ENCODE measurements at places on chromosomes 7 and 10.
A peak's percentile ranks its signal among the peaks of the same experiment; 100 is the strongest.

DNA sequence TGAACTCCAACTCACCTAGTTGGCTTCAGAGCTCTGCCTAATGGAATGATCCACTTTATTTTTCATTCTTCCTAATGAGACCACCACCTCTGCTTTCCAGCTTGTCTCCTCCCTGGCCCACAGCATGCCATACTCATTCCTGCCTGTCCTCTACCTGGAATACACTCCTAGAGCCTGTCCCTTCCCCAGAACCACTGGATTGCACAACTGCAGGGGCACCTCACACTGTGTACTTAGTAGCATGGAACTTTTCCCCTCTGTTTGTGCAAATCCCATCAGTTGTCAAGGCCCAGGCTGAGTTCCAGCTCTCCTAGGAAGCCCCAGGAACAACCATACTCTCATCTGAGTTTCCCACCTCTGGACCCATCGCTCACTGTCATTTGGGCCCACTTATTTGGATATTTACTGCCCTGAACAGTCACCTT is 15.6 kb downstream of the ALDH18A1 start:
- H3K27ac ChIP-seq: no peak overlapping the region
- no peaks in the 10 kb centered on the region for H3K36me3 ChIP-seq
- no peaks in the 10 kb centered on the region for H3K27me3 ChIP-seq
- DNase-seq: no peak
- no peak overlapping the region for H3K4me3 ChIP-seq

- H3K4me1 ChIP-seq: no peaks in the 10 kb centered on the region
- no peak overlapping the region for H3K27ac ChIP-seq
Observed at GRCh38 chr7:82247814-82248433, 195.7 kb downstream of the CACNA2D1 start.

DNA sequence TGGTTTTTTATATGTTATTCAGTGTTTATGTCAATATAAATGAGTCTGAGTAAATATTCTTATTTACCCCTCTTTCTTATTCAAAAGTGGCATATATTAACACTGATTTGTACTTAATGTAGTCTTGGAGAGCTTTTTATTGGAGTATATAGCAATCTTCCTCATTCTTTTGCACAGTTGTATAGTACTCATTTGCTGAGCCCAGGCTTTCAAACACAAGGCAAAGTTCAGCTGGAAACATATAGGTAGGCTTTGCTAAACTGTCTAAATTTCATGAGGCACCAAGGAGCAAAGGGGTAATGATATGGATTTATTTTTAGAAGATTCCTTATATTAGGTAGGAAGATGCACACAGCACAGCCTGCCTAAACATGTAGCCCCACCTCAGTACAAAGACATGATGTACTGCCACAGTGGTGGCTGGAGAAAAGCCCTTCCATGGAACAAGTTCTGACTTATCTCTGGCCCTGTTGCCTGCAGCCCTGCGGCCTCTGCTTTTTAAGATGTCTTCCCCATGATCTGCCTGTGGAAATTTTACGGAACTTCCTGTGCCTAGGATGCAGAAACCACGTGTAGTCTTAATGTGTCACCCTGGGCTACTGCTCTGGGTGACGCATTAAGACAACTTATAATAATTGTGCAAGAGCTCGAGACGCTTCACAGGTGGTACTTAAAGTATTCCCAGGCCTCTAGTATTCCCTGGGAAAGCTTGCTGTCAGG is 9.6 kb upstream of the PDCD4 start:
- no peaks in the 10 kb centered on the region for H3K36me3 ChIP-seq
- H3K4me3 ChIP-seq: no peak overlapping the region
- DNase-seq: no peak
- no peaks in the 10 kb centered on the region for H3K27me3 ChIP-seq

- H3K4me1 ChIP-seq: no peaks in the 10 kb centered on the region
- H3K4me3 ChIP-seq: no peak overlapping the region
- DNase-seq: no peak
- no peak overlapping the region for H3K27ac ChIP-seq
Observed at GRCh38 chr10:62618576-62619412, 185.7 kb upstream of the ADO start.

GRCh38 chr10:76878514-76878913 is 759.1 kb downstream of the KCNMA1 start:
- H3K27me3 ChIP-seq: no peaks in the 10 kb centered on the region
- no peaks in the 10 kb centered on the region for H3K4me1 ChIP-seq
- no peak overlapping the region for H3K27ac ChIP-seq
- no peak overlapping the region for H3K4me3 ChIP-seq
- DNase-seq: no peak

DNA sequence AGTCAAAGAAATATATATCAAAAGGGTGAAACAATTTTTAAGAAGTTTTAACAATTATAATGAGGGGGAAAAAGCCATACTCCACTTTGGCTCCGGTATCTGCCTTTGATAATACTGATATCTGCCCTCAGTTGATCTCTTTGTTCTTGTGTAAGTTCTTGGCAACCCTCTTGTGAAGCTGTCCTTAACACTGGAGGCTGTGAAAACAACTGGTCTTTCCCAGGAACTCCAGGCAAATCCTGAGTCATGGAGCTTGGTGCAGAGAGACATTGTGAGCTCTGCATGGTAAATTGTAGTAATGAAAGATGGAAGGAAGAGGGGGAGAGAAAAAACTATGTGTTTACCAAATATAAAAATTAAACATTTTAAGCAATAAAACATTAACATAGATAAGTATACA is 11.9 kb upstream of the ERVW-1 start:
- H3K27me3 ChIP-seq: no peaks in the 10 kb centered on the region
- H3K4me1 ChIP-seq: no peaks in the 10 kb centered on the region
- no peak overlapping the region for H3K27ac ChIP-seq
- H3K36me3 ChIP-seq: peaks cover 14% of the 10 kb centered on the region
- no peak overlapping the region for H3K4me3 ChIP-seq

DNA sequence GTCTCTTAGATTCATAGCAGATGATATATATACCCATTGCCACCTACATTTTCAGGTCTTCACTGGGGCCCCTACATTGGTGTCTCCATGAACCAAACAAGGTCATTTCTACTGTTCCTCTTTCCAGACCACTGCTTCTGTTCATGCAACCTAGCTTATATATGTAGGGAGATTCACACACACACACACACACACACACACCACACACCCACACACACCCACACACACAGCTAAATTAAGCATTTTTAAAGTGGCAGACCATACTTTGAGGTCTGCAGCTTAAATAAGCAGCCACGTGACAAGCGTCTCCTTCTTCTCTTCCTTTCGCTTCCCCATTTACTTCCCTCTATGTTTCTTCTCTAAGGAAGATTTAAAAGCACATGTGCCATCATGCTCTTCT is 70.0 kb upstream of the CC2D2B start:
- H3K27me3 ChIP-seq: no peaks in the 10 kb centered on the region
- H3K36me3 ChIP-seq: no peaks in the 10 kb centered on the region
- H3K27ac ChIP-seq: no peak overlapping the region
- no peak for DNase-seq

- H3K27me3 ChIP-seq: no peaks in the 10 kb centered on the region
- H3K4me3 ChIP-seq: no peak overlapping the region
- no peak overlapping the region for H3K27ac ChIP-seq
- DNase-seq: no peak
Observed at GRCh38 chr10:529468-530230, 159.8 kb downstream of the DIP2C start.

- H3K36me3 ChIP-seq: no peaks in the 10 kb centered on the region
- no peaks in the 10 kb centered on the region for H3K4me1 ChIP-seq
- no peak for DNase-seq
Observed at GRCh38 chr7:102005933-102006480, 188.6 kb downstream of the CUX1 start.

DNA sequence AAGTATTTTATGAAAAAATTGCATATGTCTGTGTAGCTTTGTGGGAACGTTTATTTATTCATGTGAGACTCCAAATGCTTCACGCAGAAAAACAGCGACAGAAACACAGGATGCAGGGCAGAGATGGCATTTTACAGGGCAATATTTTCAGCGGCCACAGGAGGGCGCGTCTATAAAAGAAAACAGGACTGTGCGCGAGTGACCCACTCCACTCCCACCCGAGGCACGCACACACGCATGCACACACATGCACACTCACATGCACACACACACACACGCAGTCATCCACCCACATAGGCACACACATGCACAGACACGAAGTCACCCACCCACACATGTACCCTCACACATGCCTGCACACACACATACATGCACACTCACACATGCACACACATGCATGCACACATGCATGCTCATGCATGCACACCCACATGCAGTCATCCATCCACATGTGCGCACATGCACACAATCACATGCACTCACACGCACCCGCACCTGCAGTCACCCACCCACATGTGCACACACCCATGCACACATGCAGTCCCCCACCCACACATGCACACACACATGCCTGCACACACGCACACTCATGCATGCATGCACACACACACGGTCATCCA is 96.3 kb downstream of the DNAJB6 start:
- no peaks in the 10 kb centered on the region for H3K27me3 ChIP-seq
- DNase-seq: peak; percentile 51
- peak overlapping the region; percentile 25 for H3K4me3 ChIP-seq
- no peak overlapping the region for H3K27ac ChIP-seq
- no peaks in the 10 kb centered on the region for H3K36me3 ChIP-seq
